ENCODE measurements at places on chromosomes 1 and 21.

GRCh38 chr1:66699213-66699612, 53.0 kb upstream of the DYNLT5 start:
- no peak for DNase-seq

DNA sequence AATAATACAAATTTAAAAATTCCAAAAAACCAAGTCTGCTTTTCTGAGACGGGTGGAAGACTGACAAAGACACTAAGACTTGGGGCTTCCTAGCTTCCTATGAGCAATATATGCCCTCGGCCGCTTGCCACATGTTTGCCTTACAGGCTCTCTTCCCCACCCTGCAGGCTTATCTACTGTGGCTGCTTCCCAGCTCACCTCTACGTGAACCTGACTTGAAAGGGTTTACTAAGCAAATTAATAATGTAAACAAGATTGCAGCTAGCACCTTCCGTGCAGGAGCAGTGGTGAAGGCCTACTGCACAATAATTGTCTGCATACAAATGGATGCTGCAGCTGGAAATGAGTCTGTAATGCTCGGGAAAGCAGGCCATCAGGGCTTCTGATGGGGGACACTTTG, 152.9 kb upstream of the DAB1 start:
- DNase-seq = no peak

- DNase-seq = no peak
These were observed 59.8 kb upstream of the PLA2G4A start for GRCh38 chr1:186768906-186769305.

- no peak for DNase-seq
These were observed 62.4 kb upstream of the FAM3B start for GRCh38 chr21:41254090-41254700.

DNA sequence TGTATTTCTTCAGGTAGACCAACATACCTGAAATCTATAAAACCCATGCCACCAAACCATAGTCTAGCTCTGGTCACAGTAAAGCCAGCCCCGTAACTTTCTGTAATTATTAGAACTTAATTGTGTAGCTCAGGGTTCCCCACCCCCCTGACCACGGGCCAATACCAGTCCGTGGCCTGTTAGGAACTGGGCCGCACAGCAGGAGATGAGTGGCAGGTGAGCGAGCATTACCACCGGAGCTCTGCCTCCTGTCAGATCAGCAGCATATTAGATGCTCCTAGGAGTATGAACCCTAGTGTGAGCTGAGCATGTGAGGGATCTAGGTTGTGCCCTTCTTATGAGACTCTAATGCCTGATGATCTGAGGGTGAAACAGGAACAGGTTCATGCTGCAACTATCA, 14.6 kb downstream of the TENT5C start:
- no peak for DNase-seq

GRCh38 chr21:34836933-34837505, 168.2 kb downstream of the CLIC6 start:
- no peak for DNase-seq

Data from NAMALWA (cell line).